Lung microvascular endothelial cell (primary cell): ENCODE measurements at places on chromosomes 1 and 21.

DNA sequence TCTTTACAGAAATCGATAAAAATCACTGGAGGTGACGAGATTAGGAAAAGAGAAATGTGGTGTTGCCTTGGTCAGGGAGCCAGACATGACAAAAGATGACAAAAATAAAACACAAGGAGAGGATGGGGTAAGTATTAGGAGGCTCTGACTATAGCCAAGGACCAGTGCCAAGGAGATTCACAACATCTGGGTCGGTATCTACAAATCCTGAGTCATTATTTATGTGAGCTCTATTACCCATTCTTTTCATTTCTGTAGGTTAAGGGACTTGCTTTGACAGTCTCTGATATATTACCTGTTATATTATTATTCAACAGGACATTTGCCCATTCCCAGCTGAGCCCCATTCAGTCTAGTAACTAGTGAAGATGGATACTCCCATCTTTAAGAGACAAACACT is 120.8 kb downstream of the TYW3 start:
- no peak for DNase-seq

DNA sequence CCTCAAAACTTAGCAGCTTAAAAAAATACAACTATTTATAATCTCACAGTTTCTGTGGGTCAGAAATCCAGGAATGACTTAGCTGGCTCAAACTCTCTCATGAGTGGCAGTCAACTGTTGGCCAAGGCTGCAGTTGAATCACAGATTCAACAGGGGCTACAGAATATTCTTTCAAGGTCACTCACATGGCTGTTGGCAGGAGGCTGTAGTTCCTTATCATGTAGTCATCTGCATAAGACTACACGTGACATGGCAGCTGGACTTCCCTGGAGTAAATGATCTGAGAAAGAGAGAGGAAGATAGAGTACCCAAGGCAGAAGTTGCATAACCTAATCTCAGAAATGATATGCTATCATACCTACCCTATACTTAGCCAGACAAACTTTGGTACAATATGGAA is 75.2 kb upstream of the TSPAN2 start:
- DNase-seq: peak; percentile 31

DNA sequence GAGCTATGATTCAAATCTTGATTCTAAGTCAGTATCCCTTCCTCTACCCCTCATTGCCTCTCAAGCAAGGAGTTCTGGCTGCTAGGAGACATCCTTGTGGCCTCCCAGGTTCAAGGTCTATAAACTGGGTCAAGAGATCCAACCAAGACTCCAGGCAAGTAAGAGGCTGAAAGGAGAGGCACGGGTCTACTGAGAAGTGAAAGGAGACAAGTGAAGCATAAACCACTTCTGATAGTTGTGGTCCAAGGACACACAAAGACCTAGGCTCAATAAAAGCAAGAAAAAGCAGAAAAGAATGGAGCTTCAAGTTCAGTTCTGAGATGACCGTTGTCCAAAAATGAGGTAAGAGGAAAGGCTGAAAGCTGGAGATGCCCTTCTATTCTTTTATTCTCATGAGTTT is 17.8 kb upstream of the PPP2R5A start:
- DNase-seq: no peak

DNA sequence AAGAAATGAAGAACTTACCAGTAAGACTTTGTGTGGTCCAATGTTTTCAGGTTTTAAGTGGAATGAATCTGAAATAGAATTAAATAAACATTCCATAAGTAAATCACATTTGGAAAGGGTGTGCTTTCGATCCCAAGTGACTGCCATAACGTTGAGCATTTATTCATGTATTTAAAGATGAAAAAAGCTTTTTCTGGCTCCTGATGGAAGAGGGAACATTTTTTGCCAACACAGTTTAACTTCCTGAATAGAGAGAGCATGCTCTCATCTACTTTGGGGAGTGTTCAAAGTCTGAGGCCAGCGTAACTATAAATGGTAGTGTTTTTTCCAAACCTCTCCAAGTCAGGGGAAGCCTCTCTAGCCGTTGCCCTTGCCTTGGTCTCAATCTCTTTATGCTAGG is 55.8 kb downstream of the GNG12 start:
- DNase-seq: no peak

DNA sequence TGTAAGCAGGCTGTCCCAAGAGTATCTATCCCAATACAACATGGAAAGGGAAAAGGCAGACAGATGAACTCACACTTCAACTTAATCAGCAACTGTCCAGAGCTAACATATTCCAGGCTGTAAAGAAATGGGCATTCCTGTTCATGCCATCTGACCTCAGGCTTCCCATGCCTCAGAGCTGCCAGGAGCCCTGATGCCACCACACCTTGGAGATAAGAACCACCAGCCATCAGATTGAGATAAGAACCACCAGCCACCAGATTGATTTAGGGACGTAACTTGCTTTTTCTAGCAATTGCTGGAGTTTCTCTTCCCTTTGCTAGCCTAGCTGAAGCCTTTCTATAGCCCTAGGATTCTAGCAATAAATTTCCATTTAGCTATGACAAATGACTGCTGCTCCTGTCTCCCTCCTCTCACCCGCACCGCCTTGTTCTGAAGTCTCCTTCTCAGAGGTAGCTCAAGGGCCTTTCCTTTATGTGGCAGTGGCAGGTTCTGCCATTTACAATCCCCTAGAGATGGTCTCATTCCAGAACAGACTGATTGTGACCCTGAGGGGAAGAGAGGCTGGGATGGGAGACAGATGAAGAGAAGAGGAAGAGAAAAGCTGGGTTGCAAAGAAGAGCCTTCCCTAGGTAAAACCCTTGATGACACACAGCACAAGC is 88.0 kb upstream of the CTTNBP2NL start:
- DNase-seq: no peak

DNA sequence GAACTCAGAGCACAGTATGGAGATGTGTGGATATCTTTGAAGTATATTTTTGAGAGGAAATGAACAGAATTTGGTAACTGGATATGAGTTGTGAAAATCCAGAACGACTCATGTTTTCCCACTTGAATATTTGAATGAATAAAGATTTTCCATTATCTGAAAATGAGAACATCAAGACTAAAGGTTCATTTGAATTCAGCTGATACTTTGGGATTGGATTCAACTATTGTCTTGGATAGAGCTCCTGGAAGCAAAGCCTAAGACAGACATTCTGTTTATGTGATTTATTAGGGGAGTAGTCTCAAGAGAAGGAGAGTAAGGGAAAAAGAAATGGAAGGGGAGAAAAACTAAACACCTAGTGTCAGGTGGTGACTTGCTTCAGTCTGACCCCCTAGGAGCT is 256.0 kb upstream of the LYPLAL1 start:
- no peak for DNase-seq

DNA sequence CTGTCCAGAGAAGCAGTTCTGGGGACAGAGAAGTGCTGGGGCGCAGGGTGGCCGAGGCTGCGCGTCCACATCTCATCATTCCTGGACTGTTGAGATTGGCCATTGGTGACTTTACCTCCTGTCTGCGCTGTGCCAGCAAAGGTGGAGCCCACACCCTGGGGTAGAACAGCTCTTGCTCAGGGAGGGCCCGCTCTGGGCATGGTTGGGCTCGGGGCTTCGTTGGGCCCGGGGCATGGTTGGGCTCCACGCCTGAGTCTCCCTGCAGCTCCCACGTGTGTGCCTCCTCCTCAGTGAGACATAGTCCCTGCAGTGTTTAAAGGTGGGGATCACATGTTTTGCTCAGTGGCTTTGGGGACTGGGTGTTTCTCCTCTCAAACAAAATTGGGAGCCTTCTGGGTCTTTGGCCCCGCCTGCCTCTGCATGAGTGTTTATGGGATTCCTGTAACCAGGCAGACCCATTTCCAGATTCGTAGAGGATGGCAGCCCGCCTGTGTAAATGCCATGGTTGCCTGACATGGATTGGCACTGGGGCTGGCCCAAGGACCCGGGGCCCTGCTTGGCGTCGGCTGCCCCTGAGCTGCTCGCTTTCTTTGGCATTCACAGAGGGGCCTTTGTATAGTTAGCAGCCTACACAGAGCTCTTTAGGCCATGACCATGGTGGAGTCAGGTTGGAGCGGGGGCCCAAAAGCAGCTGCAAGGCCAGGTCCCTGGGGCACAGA is 104.6 kb downstream of the TLR5 start:
- DNase-seq: no peak

DNA sequence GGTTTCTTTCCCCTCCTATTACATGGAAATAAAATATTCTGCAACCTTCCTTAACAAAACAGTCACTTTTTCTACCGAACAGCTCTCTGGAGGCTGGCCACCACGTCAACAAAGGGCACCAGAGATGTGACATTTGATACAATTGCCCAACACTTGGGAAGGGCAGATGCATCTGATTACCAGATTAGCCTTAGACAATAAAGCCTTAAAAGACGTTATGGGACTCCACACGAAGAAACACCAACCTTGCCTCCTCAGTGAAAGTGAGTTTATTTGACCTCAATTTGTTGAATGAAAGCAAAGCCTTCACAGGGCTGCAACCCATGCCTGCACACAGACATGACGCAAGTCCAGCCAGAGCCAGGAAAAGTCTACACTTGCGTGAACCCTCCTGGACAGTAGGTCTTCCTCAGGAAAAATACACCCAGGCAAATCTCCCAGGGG is 136.1 kb downstream of the TGFBR3 start:
- no peak for DNase-seq

GRCh38 chr1:151985768-151986167 is 7.9 kb downstream of the S100A10 start:
- DNase-seq: no peak

GRCh38 chr1:98949166-98949565 is 55.5 kb downstream of the PLPPR5 start:
- DNase-seq: no peak
